Sciatic nerve (tissue), 2 donors: ENCODE measurements at places on chromosomes 13 and 19. TPM values are rescaled to one million over a fixed set of nuclear protein-coding genes. Genes with fewer than 3 reads are reported as not detected.

GRCh38 chr13:27621116-27621365, 651 bp upstream of the POLR1D start:
- no peak for DNase-seq

- DNase-seq, result no peak
These were observed 3.8 kb upstream of the ZNF626 start for GRCh38 chr19:20664901-20665781.

DNA sequence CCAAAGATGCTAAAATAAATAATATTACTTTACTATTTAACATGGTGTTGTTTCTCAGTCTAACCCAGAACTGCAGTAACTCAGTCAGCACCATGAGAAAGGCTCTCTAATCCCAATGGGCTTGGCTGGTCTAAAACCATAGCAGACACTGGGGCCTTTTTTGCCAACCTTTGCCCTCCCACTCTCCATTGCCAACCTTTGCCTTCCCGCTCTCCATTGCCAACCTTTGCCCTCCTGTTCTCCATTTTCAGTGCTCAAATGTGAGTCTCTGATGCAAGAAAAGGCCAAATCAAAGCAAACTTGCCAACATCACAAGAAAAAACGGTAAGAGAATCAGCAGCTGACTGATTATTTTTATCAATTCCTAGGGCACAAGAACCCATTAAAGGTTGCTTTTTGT, 1681.2 kb downstream of the SLITRK5 start:
- no peak for DNase-seq

DNA sequence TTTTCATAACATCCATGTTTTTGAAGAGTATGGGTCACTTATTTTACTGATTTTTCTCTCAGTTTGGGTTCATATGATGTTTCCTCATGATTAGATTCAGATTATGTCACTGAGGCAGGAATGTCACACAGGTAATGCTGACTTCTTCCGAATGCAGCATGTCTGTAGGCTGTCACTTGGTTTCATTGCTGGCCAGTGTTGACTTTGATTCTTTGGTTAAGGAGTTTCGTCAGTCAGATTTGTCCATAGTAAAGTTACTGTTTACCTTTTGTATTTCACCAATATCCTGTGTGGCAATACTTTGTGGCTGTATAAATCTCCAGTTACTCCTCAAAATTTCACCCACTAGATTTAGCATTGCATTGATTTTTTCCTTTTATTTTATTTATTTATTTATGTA, 105.6 kb downstream of the MRPL57 start:
- DNase-seq, result no peak

- DNase-seq, result no peak
These were observed 336.0 kb downstream of the TBC1D4 start for GRCh38 chr13:75145927-75146326.

DNA sequence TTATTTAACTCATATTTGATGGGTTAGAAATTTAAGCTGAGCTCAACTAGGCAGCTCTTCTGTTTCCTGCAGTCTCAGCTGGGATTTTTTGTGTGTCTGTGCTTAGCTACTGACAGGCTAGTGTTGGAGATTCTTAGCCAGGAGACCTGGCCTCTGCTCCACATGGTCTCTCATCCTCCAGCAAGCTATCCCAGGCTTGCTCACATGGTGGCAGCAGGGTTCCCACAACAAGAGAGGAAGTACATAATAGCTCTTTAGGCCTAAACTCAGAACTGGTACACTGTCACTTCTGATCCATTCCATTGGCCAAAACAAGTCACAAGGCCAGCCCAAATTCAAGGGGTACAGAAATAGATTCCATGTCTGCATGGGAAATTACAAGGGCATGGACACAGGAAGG, 406.2 kb downstream of the SUCLA2 start:
- DNase-seq, result no peak

DNA sequence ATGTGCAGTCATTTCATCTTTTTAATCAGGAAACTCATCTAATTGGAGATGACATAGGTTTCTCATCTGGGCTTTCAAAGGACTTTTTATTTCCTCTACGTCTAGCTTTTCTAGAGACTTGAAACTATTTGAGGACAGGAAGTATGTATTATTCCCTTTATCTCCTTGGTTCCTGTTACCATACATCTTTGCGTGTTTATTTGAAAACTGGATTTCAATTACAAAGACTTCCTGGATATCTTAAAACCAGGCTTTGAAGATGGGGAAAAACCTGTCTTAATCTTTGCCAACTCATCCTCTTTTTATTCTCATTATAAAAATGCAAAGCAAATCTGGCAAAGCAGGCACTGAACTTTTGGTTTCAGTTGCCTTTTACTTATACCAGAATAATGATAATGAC, 130.5 kb downstream of the LMO7 start:
- no peak for DNase-seq

DNA sequence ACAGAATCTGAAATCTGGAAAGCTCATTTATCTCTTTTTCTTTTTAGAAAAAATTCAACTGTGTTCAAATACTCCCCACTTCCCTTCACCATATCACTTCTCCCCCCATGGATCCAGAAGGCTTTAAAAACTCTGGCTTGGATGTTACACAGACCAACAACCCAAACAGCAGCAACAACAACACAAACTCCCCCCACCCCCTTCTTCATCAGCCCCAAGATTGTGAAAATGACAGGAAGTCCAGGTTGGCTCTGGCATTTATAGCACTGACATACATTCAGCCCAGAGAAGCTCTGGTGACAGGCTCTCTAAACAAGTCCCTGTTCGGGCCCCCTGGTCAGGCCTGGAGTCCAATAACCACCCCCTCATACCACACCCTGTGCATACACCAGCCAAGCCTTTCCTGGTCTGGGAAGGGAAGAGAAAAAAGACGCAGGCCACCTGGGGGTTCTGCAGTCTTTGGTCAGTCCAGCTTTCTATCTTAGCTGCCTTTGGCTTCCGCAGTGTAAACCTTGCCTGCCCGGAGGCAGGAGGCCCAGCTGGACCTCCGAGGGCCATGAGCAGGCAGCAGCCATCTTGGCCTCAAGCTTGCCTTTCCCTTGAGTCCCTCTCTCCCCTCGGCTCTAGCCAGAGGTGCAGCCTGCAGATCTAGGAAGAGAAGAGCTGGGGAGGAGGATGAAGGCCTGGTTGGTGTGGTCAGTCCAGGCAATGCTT, 6.8 kb downstream of the CDX2 start:
- no peak for DNase-seq

- peak; percentile 73 for DNase-seq
These were observed 5.1 kb upstream of the KRTDAP start for GRCh38 chr19:35495107-35496064.

GRCh38 chr19:28472843-28473242, 740.1 kb downstream of the UQCRFS1 start:
- DNase-seq, result peak; percentile 57

The TYK2 gene
- 128 TPM for total RNA-seq

The RGS9BP gene
- total RNA-seq, result 0.13 TPM

The CGB2 gene
- total RNA-seq, result not detected

The KCNN1 gene
- 1.4 TPM for total RNA-seq

The KLF5 gene
- total RNA-seq, result 83.6 TPM
